ENCODE measurements at places on chromosomes 6 and 20.

DNA sequence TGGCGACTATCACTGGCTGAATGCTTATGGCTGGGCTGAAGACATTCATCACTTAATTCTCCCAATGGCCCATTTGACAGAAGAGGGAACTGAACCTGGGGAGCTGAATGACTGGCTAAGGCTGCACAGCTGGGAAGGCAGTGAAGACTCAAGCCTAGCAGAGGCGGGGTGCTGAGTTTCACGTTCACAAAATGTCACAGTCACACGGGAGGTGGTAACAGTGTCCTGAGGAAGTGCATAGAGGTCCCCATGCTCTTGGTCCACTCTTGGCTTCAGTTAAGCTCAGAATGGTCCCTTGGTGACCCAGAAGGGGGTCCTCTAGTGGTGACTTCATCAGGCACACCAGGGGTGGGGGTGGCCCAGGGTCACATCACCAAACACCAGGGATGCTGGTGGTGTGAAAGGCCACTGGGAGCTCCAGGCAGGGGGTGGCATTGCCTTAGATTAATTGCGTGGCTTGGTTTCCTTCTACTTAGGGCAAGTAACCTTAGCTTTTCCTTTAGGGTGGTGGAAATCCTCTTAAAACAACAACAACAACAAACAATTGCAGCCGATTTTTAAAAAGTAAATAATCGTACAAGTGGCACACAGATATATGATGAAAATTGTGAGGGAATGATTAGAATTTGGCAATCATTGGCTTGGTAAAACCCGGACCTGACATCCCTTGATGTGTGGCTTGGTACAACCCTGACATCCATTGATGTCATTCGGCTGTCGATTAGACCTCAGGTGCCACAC is 45.0 kb downstream of the SULF2 start:
- DNase-seq, result no peak

- DNase-seq, result peak; percentile 79
Observed at GRCh38 chr6:121305957-121306607, 28.2 kb downstream of the TBC1D32 start.

- DNase-seq, result no peak
Observed at GRCh38 chr20:34016736-34017135, 23.0 kb downstream of the RALY start.

DNA sequence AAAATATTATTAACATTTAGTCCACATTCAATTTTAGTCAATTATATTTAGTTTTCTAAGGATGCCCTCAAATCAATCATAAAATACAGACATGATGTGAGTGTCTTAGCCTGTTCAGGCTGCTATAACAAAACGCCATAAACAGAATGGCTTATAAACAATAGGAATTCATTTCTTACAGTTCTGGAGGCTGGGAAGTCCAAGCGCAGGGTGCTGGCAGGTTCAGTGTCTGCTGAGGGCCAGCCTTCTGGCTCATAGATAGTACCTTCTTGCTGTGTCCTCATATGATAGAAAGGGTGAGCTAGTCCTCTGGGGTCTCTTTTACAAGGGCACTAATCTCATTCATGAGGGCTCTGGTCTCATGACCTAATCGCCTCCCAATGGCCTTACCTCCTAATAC is 10.0 kb upstream of the CDC5L start:
- no peak for DNase-seq

GRCh38 chr6:119179062-119179461 is 100.6 kb upstream of the FAM184A start:
- no peak for DNase-seq

GRCh38 chr20:58576603-58576970 is 61.4 kb upstream of the APCDD1L start:
- no peak for DNase-seq

DNA sequence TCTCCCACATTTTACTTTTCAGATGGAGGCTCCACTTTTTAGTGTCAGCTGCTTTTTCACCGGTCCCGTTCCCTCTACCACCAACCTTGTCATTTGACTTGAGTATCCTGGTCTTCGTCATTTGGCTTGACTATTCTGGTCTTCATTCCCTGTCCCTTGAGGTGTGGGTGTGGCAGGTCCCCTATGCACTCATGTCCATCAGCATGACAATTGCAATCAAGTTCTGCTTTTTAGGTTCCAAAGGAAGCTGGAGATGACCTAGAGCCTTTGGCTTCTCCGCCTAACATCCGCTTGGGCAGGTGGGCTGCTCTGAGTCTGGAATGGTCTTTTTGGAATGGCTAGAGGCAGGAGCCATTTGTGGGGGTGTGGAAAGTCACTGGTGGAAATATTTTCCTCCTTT is 99.8 kb upstream of the MLN start:
- DNase-seq, result no peak

DNA sequence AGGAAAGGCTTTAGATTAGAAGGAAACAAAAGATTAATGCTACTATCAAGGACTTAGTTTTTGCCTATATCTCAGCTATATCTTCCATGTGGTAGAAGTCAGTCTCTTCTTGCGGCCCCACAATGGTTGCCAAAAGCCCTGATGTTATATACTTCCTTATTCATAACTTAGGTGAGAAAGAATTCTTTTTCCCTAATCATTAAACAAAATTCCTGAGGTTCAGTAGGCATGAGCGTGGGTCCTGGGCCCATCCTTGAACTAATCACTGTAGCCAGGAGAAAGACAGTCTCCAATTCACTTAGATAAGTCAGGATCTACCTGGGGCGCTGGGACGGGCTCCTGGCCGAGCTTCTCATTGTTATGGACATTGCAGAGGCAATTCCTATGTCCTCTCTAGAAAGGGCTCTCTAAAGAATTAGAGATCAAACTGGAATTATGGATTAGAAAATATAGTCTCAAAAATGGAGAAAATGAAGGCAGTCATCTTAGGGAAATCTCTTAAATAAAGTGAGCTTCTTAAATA is 134.3 kb downstream of the KIF6 start:
- DNase-seq, result no peak

DNA sequence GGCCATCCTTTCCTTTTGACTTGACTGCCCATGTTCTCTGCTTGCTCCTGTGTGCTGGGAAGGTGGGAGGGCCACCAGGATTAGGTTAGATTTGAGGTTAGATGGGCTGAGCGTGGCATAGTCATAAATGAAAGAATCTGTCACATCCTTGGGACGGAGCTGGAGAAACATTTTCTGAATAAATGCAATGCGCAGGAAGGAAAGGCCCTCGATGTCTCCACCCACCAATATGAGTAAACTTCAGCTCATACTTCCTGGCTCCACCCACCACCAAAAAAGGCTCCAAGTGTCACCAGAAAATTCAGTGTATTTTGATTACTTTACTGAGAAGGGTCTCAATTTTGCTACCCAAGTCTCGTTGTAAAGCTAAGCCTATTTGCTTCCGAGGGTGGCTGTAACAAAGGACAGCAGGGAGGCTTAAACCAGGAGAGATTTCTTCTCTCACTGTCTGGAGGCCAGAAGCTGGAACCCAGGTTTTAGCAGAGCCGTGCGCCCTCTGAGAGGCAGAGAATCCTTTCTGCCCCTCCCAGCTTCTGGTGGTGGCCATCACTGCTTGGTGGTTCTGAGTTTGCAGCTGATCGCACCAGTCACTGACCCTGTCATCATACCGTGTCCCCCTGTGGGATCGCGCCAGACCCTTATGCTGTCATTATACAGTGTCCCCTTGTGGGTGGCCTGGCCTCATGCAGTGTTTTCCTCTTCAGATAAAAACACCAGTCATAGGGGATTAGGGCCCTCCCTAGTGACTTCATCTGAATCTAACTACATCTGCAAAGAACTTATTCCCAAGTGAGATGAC is 137.8 kb downstream of the TTLL2 start:
- DNase-seq, result no peak

DNA sequence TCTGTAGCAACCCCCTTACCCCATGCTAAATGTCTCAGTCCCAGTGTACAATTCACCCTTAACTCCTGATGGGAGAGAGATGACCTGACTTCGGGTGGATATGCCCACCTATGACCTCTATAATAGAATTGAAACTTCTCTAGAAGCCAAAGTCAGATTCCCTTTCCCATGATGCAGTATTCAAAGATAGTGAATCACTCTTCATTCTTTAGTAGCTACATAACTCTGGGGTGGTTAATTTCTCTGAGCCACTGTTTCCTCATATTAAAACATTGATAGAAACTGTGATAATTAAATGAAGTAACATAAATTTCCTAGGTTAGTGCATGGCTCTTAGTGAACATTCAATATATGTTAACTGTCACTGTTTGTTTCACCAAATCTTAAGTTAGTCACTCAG is 500.4 kb downstream of the COL12A1 start:
- DNase-seq, result no peak

GRCh38 chr6:117482240-117483003 is at the start of gene DCBLD1:
TSS of gene DCBLD1 (plus strand) at chr6:117482674. CDS start at chr6:117482782, 108 bp downstream.
- peak; percentile 74 for DNase-seq

Measured in RKO (cell line).